ENCODE measurements at places on chromosomes 16 and 17. TPM values are rescaled to one million over a fixed set of nuclear protein-coding genes. Genes with fewer than 3 reads are reported as not detected.

Gene CALB2
- total RNA-seq, result 14.4 TPM

Gene CA4
- total RNA-seq, result not detected

Gene SUMO2
- 66.3 TPM for total RNA-seq

Gene TMEM88
- 10.7 TPM for total RNA-seq

Gene ASGR2
- not detected for total RNA-seq

Gene ZSCAN32
- total RNA-seq, result 11.6 TPM

Gene RNF43
- total RNA-seq, result not detected

Gene KRT27
- not detected for total RNA-seq

Data from placental pericyte (primary cell).